ENCODE measurements at places on chromosomes 16 and 17.

DNA sequence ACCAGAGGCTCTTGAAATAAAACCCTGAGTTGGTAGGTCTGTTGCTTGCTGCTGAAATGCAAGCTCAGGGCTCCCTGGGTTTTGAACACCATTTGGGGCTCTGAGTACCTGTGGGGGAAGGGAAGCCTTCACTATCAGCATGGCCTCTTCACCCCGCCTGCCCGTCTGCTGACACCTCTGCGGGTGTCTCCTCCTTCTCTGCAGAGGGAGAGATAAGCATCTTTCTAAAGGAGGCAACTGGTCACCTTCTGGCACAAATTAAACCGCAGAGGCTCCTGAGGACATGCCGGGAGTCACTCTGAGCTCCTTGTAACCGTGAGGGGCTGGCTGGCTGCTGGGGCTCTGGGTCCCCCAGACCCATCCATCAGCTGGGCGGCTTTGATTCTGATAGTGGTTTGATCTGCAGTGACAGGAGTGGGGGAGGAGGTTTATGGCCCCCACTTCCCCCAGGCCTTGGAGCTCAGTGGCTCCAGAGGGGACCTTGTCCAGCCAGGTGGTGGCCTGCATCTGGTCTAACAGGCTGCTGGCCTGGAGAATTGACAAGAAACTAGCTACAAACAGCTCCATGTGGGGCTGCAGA, 123.5 kb downstream of the IRF8 start:
- no peak for DNase-seq

- no peak for DNase-seq
Measured at GRCh38 chr17:74243013-74243755, 29.8 kb downstream of the TTYH2 start.

DNA sequence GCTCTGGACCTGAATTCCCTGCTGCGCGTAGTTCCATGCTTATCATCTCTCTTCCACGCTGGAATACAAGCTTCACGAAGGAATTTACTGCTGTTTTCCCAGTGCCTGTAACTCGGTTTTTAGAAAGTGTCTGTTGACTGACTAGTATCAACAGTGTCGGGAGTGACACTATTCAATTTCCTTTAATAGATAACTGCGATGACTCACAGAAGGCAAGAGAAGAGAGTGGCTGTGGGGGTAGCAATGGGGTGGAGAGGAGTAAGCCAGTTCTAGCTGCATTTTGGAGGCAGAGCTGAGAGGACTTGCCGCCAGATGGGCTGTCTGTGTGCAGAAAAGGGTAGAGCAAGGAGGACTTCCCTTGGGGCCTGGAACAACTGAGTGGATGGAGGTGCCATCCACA, 25.2 kb downstream of the B4GALNT2 start:
- no peak for DNase-seq

DNA sequence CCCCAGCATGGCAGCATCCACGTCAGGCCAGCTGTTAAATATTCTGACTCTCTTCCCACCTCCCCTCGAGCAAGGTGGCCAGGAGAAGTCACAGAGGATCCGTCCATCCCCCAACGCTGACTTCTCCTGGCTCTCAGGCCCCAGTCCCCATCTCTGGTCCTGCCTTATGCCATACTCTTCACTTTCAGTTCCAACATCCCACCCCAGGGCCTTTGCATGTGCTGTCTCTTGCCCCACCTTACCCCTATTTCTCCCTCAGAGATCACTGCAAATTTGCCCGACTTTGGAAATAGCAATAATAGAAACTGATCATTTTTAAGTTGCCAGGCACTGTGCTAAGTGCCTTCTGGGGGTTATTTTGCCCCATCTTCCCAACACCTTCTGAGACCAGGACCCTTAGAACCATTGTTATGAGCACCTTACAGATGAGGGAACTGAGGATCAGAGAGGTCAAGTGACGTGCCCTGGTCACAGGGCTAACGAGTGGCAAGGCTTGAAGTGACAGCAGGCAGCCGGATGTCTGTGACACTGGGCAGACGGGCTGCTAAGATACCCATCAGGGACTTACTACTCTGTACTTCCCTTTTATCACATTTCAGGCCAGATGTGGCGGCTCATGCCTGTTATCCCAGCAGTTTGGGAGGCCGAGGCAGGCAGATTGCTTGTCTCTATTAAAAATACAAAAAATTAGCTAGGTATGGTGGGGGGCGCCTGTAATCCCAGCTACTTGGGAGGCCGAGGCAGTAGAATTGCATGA, 17.7 kb downstream of the HID1 start:
- no peak for DNase-seq

DNA sequence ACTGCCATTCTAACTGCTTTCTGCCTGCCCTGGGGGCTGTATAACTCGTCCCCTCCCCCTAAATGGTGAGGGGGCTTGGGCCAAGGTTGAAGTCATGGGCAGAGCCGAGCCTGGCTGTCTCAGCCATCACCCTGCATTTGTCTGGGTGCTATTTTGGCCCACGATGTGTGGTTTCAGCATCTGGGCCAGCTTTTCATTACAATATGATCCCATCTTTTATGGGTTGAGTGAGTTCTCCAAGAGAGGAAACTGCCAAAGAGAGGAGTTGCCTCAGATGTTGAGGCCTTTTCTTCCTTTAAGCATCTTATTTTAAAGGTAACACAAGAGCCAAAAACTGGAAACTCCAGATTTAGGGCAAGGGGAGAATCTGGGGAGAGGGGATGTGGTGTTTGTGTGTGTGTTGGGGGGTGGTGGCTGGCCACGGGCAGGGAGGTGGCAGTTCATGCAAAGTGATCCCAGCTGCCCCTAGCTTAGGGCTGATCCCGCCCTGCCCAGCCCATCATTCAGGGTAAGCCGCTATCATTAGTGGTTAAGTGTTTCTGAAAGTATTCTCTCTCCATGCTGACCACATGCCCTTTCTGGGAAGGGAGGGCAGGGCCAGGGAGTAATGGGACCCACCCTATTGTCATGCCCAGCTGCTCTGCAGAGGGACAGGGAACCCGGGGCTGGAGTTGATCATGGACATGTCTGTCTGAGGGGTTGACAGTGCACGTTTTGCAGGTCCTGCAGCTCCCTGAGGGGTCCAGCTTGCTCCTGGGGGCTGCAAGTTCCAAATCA, 83.2 kb upstream of the CLEC18A start:
- no peak for DNase-seq

DNA sequence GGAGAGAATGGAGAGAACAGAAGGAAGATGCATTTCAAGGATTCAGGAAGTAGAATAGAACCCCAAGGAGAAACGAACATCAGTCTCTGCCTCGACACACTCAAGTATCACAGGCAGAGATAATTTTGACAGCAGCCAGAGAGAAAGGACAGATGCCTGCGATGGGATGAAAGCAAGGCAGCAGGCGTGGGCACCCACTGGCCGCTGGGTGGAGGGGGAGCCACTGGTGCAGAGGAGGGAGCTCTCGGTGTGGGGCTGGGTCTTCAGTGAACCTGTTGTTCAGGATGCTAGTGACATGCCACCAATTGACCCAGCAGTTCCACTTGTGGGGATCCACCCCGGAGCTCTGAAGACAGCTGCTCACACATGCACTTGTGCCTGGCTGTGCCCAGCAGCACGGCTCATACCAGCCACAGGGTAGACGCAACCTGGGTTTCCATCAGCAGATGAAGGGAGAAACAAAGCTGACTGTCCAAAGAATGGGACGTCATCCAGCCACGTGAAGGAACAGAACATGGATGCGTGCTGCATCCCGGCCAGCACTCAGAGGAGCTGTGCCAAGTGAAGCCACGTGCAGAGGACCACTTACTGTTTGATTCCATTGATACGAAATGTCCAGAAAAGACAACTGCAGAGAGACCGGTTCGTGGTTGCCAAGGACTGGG, 127.0 kb downstream of the BANP start:
- no peak for DNase-seq

DNA sequence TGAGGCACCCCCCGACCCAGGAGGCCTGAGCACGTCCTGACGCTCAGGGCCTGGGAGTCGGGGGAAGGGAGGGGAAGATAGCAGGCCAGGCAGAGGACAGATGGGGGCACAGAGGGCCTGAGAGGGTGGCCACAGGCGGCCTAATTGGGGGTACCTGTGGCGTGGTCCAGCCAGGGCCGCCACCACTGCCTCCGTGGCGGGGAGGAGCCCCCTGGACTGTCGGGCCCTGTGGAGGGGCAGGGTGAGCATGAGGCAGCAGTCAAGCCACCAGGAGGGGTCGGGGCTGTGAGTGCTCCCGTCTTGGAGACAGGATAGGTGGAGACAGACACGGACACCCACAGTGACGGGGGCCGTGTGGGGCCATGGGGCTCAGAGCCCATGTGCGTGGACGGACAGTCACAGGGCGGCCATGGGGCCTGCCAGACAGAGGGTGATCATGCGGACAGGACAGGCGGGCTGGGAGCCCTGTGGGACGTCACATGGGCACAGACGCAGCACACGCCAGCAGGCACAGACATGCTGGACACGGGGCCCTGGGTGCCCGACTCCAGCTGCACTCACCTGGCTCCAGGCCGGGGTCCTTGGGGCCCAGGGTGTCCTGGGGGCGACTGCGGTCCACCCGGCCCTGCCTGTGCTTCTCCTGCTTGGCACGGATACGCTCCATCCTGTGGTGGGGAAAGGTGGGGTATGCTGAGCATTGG, 18.7 kb downstream of the CTU2 start:
- DNase-seq, result no peak

GRCh38 chr17:38476549-38476948, 48.3 kb downstream of the ARHGAP23 start:
- DNase-seq, result no peak

GRCh38 chr16:81770008-81770407, 9.1 kb upstream of the PLCG2 start:
- no peak for DNase-seq

DNA sequence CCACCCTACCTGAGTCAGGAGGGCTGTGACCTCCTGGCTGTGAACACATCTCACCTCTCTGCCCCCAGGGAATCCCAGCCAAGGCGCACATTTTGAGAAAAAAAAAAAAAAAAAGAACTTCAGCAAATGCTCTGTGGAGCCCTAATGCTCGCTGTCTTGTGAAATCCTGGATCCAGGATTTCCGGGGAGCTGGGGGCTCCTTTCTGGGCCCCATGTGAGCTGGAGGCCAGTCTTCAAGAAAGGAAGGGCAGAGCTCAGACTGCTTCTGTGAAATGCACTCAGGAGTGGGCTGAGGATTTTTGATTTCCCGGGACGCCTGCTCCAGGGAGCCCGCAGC, 36.0 kb upstream of the EMP2 start:
- DNase-seq, result no peak

GRCh38 chr17:35023538-35023937, 40.0 kb downstream of the RFFL start:
- no peak for DNase-seq

DNA sequence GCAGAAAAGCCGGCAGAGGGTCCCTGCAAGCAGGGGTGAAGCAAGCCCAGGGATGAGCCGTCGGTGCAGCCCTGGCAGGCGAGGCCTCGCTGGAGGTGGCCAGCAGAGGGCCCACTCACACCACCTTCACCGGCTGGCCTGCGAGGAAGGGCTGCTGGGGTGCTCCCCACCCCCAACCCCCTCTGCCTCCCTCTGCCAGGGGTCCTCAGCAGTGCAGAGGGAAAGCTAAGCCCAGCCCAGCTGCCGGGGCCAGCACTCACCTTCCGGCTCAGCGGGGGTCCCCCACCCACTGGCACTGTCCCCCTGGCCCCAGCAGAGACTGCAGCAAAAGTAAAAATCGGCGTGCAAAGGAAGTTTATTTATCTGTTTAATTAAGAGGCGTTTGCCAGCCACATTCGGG, 113.4 kb downstream of the ENGASE start:
- no peak for DNase-seq

DNA sequence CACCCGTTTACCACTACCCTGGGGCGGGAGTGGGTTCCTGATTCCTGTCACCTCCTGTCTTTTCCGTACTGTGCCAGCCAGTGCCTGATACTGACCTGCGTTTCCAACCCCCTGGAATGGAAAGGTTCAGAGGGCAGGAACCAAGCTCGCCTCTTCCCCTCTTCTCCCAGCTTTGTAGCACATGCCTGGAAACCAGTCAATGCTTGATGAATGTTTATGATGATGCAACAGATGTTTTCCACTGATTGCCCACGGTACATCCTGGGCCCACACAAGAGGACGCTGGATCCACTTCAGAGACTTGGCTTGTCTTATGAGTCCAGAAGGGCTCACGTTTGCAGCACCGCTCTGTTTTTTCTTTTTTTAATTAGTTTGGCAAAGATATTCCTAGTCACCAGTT, 262.0 kb downstream of the CPPED1 start:
- DNase-seq, result no peak

DNA sequence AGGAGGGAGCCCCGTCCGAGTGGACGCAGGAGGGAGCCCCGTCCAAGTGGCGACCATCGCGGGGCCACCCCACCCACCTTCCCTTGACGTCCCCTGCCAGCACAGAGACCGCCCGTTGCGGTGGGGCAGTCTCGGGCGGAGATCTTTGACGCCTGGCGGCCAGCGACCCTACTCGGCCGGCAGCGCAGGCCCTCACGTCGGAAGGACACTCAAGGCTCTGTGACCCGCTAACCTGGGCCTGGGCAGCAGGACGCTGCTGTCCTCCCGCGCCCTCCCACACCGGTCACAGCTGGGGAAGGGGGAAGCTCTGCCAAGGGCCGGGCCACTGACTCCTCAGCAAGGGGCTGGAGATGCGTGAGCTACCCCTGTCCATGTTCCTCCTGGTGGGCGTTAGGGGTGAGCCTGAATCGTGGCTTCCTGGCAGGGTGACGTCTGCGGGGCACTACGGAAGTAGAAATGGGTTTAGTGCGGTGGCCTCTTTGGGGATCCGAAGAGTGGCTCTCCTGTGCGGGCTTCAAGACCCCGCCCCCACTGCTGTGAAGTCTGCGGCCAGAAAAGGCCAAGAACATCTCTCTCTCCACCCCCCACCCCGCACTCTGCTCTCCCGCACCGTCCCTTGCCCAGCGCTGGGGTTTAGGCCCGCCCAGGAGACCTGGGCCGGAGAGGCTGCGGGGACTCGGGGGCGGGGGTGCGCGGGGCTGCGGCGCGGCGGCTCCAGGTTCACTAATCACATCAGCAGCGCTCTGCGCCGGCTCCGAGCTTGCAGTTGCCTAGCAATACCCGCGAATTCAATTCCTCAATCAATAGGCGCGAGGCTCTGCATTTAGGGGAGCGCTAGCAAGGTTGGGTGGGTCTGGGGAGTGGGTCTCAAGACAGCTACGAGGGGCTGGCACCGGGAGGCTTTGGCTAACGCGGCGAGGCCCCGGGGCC, 5.8 kb downstream of the CBX8 start:
- DNase-seq, result no peak
